AG10803 (cell line): ENCODE measurements at places on chromosomes 5 and 9.

GRCh38 chr5:93018461-93018860 lies 562.6 kb downstream of the NR2F1-AS1 start:
- DNase-seq, result peak; percentile 54

- DNase-seq, result no peak
Observed at GRCh38 chr5:4941957-4942830, 197.9 kb upstream of the ADAMTS16 start.

GRCh38 chr9:84668196-84669012 lies 1.1 kb upstream of the NTRK2 start:
- peak; percentile 42 for DNase-seq

- no peak for DNase-seq
Observed at GRCh38 chr9:7967851-7968250, 168.3 kb upstream of the DMAC1 start.

GRCh38 chr9:130276121-130276520 lies 10.6 kb downstream of the HMCN2 start:
- peak; percentile 67 for DNase-seq

- DNase-seq, result no peak
Observed at GRCh38 chr9:125189011-125189360, 617 bp downstream of the PPP6C start.

DNA sequence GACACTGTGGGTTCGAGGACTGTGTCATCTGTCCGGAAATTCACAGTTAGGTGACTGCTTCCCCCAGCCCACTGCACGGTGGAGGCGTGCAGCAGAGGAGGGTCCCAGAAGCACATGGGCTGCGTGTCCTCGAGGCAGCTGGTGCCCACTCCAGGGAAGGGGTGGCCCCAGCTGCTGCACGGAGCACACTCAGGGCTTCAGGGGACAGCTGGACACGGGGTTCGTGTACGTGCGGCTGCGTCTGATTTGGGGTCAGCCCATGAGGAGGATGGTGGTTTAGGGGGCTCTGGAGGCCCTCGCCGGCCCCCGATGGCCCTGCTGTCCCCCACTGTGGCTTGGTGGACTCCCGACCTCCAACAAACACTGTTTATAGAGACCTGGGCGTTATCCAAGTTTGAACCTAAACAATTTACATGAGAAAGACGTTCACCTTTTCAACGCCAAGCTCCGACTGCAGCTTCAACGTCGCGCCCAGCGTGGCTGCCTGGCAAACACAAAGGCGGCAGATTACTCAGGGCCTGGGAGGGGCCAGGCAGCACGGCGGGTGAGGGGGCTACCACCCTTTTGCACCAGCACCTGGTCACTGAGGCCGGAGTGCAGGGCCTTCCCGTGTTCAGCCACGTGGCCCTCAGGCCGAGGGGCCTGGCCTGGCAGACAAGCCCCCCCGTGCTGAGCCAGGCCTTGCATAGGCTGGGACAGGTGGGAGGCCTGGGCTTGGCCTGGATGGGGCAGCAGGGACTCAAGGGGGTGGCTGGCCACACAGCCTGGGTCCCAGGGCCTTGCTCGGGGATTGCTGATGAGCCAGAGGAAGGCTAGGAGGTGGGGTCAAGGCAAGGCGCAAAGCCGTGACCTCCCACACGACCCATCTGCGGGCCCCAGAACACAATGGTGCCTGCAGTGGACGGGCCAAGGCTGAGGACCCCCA lies 55.2 kb downstream of the EXD3 start:
- no peak for DNase-seq

GRCh38 chr5:68562308-68562707 lies 346.8 kb downstream of the PIK3R1 start:
- DNase-seq, result no peak

DNA sequence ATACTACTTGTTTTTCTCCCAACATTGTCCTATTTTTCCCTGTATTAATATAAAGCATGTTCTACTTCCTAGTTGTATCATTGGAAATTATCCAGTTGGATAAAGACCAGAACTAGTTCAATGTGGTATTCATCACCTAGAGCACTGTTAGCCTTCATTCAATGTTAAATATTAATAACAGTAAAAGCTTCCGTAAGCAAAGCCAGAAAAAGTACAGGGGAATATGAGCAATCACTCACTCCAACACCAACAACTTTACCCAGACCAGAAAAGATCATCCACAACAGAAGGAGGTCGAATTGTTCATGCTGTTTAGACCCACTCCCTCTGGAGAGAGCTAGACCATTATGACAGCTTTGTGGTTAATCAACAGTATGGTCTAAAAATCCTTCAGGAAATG lies 728.4 kb downstream of the MAT2B start:
- DNase-seq, result no peak

DNA sequence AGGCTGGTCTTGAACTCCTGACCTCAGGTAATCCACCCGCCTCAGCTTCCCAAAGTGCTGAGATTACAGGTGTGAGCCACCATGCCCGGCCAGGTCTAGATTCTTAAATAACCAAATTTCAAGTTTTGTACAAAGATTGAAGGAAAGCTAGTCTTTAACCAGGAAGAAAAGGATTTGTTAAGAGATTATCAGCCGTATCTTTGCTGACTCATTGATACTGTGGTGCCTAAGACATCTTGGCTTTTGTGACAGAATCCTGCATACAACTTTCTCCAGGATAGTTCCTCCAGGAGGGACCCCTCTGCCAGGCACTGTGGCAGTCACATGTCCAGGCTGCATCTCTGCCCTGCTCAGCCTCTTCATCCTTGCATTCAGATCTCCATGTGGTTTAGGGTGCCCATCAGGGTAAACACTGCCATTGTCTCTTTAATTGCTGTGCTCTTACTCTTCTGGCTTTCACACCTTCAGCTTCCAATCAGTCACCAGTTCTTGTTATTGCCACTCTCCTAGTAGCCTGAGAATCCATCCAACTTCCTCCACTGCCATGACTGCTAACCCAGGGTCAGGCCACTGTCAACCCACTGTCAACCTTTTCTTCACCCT lies 10.0 kb downstream of the MAP3K1 start:
- DNase-seq, result no peak

DNA sequence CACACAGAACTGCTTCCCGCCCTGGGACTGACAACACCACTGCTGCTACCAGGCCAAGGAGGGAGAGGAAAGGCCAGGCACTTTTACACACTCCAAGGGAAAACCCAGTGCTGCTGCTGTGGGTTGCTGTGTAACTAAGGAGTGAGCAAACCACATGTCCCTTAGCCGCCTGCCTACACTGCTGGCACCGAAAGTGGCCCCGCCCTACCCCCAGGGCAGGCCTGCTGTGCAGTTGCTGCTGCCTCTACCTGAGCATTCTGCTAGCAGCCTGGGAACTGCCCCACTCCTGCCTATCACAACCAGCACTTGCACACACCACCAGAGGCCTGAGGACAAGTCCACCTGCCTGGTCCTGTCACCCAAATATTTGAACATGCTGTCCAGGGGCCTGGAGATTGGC lies 740.9 kb downstream of the DTWD2 start:
- no peak for DNase-seq

DNA sequence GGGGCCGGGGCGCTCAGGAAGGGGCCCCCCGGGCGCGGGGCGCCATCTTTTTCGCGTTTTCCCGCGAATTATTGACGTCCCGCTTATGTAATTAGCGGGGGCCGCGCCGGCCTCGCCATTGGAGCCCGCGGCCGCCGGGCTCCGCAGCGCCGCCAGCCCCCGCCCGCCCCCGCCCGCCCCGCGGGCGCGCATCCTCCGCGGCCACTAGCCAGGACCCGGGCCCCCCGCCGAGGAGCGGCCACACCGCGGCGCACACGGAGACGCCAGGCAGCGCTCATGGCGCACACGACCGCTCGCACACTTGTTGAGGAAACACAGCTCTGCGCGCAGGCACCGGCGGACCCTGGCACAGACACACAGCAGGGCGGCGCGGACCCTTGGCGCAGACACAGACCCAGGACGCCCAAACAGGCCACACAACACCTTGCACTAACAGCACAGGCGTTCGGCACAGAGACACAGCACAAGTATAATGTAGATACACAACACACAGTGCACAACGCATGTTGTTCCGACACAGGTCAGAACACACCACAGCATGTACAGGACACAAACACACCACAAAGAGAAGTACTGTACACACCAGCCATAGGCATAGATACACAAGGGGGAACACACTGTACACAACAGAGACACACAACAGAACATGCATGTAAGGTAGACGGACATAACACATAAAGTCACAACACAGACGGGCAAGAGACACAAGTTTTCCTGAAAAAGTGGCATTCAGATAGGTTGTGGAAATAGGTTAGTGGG lies 467 bp upstream of the PHF19 start:
- peak; percentile 44 for DNase-seq

DNA sequence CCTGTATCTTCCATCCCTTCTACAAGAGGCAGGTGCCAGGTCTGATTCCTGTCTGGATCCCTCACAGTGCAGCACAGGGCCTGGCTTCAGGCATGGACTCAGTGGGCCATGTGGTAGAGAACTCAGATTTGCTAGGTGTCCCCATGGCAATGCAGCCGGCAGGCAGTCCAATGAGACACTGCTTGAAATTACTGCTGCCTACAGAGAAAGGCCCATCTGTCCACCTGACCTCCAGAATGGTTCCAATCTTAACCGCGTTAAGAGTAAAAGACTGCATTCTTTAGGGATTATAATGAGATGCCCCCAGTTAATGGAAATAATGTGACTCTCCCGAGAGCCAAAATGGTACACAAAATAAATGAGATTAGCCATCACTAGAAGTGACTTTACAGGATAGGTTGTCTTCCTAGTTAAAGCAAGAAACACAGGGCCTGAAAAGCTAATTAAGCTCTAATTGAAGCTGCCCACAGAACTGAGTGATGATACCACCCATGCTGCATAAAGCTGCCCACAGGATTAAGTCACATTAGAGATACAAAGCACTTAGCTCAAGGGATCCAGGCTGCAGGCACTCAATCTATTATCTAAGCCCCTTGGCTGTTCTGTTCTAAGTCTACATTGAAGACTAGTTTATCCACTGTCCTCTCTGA lies 11.4 kb downstream of the FAM193B start:
- no peak for DNase-seq

GRCh38 chr9:2354856-2355696 lies 266.5 kb upstream of the VLDLR start:
- no peak for DNase-seq

DNA sequence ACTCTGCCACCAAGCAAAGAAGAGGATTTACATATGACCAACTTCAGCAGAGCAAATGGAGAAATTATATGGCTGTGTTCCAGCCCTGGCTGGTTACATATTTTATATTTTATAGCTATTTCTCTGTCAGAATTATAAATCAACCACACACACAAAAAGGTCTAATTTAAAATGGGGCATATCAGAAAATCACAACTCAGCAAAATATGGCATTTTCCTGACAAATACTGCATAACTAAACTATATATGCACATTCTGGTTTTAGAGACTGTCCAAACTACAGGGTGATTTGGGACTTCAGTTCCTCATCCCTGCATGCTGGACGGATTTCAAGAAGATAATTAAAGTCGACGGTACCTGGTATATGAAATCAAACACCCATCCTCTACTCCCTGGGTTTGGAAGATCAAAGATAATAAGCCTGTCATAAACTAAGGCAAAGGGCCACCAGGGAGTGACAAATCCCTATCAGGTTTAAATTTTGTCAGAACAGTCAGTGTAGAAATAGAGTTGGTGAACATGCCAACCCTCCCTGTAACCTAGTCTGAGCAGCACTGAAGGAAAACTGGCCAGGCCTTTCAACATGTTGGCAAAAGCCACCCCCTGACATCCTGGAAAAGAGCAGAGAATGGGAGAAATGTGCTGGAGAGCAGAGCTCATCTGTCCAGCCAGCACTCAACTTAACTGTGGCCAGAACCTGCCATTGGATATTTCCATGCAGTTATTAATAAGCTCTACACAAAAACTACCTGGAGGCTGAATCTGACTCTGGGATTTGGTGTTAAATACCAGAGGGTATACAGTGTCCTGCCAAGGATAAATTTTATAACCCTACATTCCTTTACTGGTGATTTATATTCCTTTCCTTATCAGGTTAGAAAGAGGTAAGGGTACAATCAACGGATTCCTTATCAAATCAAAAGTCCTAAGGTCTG lies 235.7 kb downstream of the ENC1 start:
- DNase-seq, result no peak

- DNase-seq, result no peak
Observed at GRCh38 chr9:11319538-11319937, 706.7 kb upstream of the PTPRD start.

DNA sequence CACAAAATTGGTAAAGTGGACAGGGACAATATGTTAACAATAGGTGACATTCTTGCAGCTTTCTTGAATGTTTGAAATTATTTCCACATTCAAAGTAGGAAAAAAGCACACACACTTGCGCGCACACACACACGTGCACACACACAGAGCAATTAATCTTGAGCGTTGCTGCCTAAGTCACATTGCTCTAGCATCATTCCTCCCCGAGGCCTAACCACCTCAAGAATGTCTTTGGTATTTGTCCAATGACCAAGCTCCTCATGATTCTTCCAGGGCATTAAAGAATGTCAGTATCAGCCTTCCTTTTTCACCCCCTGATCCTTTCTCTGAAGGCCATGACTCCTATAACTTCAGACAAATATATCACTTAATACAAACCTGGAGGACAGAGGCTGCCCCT lies 198.1 kb downstream of the NPR3 start:
- peak; percentile 97 for DNase-seq

- DNase-seq, result peak; percentile 87
Observed at GRCh38 chr9:16247188-16247875, 623.1 kb downstream of the BNC2 start.

DNA sequence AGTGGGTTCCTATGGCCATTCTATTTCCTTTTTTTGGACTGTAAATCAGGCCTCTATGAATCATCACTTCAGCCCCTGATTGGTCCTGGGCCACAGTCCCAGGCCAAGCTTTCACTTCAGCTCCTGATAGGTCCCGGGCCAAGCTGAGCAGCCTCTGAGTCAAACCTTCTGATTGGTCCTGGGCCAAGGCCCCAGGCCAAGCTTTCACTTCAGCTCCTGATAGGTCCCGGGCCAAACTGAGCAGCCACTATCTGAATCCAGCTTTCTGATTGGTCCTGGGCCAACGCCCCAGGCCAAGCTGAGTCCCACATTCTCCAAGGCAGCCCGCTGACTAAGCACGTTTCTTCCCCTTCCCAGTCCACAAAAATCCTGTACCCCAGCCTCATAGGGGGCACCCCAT lies 1972.9 kb upstream of the ACO1 start:
- no peak for DNase-seq

DNA sequence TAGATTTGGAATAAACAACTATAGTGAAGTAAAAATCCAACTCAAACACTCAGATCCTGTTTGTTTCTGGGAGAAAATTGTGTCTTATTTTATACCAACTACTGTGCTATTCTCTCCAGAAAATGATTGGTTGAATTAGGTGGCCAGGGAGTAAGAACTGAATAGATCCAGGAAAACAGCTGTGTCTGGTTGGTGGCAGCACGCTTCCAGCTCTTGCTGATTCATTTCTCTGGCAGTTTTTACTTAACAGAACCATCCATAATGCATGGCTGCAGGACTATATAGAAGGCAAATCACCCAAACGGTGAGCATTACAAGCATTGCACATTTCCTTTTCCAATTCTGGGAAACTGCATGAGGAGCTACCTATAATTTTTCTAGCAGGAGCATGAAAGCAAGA lies 29.5 kb downstream of the DMAC1 start:
- no peak for DNase-seq
